ENCODE measurements at places on chromosomes 1 and 21. TPM values are rescaled to one million over a fixed set of nuclear protein-coding genes. Genes with fewer than 3 reads are reported as not detected.

The FAM151A gene
- polyA plus RNA-seq: 0.85 TPM

The RIIAD1 gene
- polyA plus RNA-seq: not detected

The SEC22B gene
- polyA plus RNA-seq: 18.3 TPM

The LCE2C gene
- polyA plus RNA-seq: not detected

The CFAP74 gene
- 0.19 TPM for polyA plus RNA-seq

The CSF3R gene
- 3.8 TPM for polyA plus RNA-seq

The FAM72D gene
- polyA plus RNA-seq: 2.8 TPM

The ITLN2 gene
- polyA plus RNA-seq: not detected

The BARHL2 gene
- polyA plus RNA-seq: not detected

The MSH4 gene
- 0.67 TPM for polyA plus RNA-seq

The INAVA gene
- polyA plus RNA-seq: 4.6 TPM

The CSMD2 gene
- 0.46 TPM for polyA plus RNA-seq

The FTCD gene
- polyA plus RNA-seq: 1.1 TPM

The LDLRAD1 gene
- polyA plus RNA-seq: not detected

The CDC20 gene
- polyA plus RNA-seq: 15.2 TPM

The HCRTR1 gene
- 0.23 TPM for polyA plus RNA-seq

The MTMR11 gene
- polyA plus RNA-seq: 10.0 TPM

The TTC4 gene
- 26.3 TPM for polyA plus RNA-seq

The CNR2 gene
- polyA plus RNA-seq: 0.05 TPM

The KCNJ9 gene
- polyA plus RNA-seq: 0.09 TPM

The C1orf115 gene
- polyA plus RNA-seq: 11.9 TPM

The AK2 gene
- polyA plus RNA-seq: 124 TPM

The AUNIP gene
- 0.92 TPM for polyA plus RNA-seq

The CROCC gene
- polyA plus RNA-seq: 38.8 TPM

The CFHR1 gene
- not detected for polyA plus RNA-seq

The EPB41 gene
- polyA plus RNA-seq: 7.6 TPM

The GPR37L1 gene
- polyA plus RNA-seq: 0.04 TPM

The FAM131C gene
- not detected for polyA plus RNA-seq

The RIMKLA gene
- 1.1 TPM for polyA plus RNA-seq

The CLCA4 gene
- polyA plus RNA-seq: 0.18 TPM

The PROX1 gene
- 10.7 TPM for polyA plus RNA-seq

The RAB7B gene
- 12.2 TPM for polyA plus RNA-seq

The NGF gene
- polyA plus RNA-seq: 2.5 TPM

The SAMD13 gene
- 10.7 TPM for polyA plus RNA-seq

The SMCP gene
- polyA plus RNA-seq: not detected

The SH3BGRL3 gene
- polyA plus RNA-seq: 57.4 TPM

The SYT14 gene
- 1.7 TPM for polyA plus RNA-seq

The ZNF684 gene
- polyA plus RNA-seq: 3.6 TPM

The GFI1 gene
- 0.28 TPM for polyA plus RNA-seq

The S100A1 gene
- polyA plus RNA-seq: 11.6 TPM

The S100A2 gene
- polyA plus RNA-seq: 2.2 TPM

The AGO3 gene
- polyA plus RNA-seq: 12.3 TPM

The LYSMD1 gene
- 12.2 TPM for polyA plus RNA-seq

The ERG gene
- 18.2 TPM for polyA plus RNA-seq

Data from hindlimb muscle (tissue), 1 donor.